ENCODE measurements at places on chromosomes 12 and 14.

- no peak for DNase-seq
Measured at GRCh38 chr14:75273272-75274049, 5.2 kb upstream of the FOS start.

GRCh38 chr12:550473-551260 lies 90.9 kb downstream of the B4GALNT3 start:
- no peak for DNase-seq

DNA sequence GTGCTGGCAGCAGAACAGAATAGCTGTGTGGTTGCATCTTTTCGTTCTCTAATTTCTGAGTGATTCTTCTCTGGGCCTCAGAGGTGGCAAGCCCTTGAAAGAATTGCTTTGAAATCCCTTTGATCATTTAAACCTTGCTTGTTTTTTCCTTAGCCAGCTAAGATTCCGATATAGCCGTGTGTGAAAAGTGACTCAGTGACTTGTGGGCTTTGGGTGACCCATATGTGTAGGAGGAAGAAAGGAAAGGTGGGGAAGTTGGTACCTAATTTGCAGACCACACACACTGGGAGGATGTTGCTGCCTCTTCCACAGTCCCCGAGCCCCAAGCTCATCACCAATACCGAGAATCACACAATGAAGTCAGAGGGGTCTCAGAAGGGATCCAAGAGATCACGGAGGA lies 18.8 kb downstream of the SLC24A4 start:
- no peak for DNase-seq

- no peak for DNase-seq
Measured at GRCh38 chr14:94974893-94975292, 182.4 kb downstream of the DICER1 start.

DNA sequence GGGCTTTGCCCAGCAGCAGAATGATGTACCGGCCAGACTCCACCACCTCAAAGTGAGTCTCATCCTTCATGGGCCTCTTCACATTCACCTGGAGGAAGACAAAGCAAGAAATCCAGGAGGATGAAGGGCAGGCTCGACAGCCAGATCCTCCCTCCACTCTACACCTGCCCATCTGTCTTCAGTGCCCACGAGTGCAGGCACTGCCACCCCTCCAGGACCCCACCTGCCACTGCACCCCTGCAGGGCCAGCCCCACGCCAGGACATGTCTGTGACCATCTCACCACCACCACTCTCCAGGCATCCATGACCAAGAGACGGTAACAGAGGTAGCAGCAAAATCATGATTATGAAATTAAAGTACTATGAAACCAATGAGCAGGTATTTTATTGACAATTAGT lies 84.3 kb upstream of the ANO2 start:
- DNase-seq, result no peak

GRCh38 chr12:5220835-5221234 lies 177.2 kb downstream of the KCNA5 start:
- no peak for DNase-seq

GRCh38 chr12:96995861-96996260 lies 88.8 kb downstream of the NEDD1 start:
- DNase-seq, result no peak

GRCh38 chr14:69620211-69620611 lies 8.8 kb downstream of the SUSD6 start:
- no peak for DNase-seq

- no peak for DNase-seq
Measured at GRCh38 chr14:100304825-100305323, 1.4 kb downstream of the SLC25A29 start.

DNA sequence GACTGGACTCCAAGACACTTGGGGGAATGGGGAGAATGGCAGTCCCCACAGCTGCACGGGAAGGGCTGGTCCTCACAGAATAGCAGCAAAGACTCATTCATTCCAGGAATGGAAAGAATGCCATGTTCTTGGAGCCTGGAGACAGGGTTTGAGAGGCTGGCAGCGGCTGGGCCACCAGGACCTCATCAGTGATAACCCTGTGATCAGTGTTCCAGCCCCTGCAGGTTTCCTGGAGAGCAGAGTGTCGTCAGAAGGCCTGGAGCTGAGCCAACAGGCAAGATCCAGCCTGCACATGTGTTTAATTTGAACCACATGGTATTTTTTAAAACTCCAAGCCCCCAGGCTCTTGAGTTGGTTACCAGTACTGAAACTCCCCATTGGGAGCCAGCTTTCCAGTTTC lies 11.3 kb downstream of the BDKRB1 start:
- DNase-seq, result no peak

- no peak for DNase-seq
Measured at GRCh38 chr14:19743256-19743655, at the start of gene OR4Q3. Gene OR4Q3 (plus strand): TSS chr14:19743571.

DNA sequence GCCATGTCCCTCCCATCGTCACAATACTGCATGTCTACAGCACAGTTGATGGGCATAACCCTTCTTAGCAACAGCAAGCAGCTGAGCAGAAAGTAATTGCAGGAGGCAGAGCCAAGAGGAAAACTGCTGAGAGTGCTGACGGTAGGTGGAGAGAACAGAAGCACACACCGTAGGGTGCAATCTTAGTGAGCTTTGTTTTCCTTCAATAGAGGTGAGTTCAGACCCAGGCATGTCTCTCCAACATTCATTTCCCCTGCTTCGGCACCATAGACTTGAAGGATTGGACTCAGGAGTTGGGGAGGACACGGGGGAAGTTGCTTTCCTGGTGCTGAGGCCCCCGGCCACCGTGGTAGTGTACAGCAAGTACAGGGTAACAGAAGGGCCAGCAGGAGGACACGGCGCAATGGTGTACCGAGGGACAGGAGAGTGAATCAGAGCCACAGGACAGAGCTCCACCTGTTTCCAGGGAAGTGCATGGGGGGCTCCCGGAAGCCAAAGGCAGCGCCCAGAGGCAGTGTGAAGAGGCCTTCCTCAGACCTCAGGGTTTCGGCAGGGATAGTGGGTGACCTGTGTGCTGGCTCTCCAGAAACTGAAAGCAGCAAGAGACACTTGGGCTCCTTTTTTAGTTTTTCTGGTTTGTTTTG lies 36.3 kb upstream of the SINHCAF start:
- no peak for DNase-seq

DNA sequence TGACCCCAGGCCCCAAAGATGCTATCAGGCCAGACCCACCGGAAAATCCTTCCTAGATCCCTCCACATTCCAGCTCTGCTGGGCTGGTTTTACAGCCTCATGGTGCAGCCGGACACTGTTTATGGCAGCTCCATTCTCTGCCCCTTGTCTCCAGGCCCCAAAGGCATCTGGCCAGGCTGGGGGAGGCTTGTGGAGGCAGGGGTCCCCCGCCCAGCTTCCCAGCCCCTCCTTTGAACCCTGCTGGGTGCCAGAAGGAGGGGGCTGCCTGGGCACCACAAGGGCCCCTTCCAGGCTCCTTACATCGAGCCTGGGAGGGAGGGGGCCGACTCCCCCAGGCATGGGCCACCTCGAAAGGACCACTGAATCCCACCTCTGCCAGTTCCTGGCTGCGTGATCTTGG lies 19.8 kb upstream of the SMUG1 start:
- DNase-seq, result no peak

- DNase-seq, result no peak
Measured at GRCh38 chr12:836952-837351, 84.6 kb downstream of the WNK1 start.

DNA sequence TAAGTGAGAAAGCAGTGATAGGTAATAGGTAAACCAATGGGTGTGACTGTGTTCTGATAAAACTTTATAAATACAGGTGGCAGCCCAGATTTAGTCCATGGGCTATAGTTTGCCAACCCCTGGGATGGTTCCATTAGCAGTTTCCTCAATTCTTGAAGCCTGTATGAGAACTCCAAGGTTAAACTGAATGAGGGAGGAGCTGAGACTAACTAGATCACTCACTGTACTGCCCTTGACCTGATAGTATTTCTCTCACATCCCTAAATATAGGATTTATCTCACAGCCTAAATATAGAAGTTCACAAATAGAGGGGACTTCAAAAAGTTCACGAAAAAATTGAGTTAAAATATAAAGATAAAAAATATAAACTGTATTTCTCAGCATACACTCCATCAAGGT lies 439.6 kb upstream of the CCDC196 start:
- no peak for DNase-seq

DNA sequence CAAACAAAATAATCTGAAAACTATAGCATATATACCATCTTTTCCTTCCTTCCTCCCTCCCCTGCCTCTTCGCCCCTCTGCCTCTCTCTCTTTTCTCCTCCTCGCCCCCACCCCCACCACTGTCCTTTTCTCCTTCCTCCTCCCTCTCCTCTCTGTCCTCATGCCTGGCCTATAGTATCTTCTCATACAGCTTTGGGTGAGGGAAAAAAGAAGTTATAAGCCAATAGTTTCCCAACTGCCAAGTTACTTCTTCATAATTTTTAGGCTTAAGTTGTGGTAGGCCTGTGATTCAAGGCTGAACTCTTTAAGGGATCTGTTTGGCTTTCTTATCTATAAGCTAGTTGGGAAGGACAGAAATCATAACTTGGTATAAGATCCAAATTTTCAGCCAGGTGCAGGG lies 9.1 kb downstream of the TMED10 start:
- no peak for DNase-seq

DNA sequence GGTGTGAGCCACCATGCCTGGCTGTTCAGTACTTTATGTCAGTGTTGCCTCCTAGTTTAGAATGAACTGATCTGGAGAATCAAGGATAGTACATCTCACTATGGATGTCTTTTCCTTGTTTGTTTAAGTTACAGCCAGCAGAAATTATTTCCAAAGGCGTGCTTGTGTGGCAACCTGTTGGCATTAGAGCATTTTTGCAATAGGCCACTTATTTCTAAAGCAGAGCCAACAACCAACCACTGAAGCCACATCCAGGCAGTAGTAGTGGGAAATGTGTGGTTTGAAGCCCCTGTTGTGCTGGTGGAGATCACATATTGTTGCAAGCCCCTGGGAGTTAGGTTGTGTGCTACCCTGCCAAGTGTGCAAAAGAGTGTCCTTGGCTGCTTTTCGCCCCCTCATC lies 3.7 kb downstream of the ANO6 start:
- DNase-seq, result no peak

GRCh38 chr12:108840605-108841332 lies 16.6 kb downstream of the SSH1 start:
- DNase-seq, result no peak

DNA sequence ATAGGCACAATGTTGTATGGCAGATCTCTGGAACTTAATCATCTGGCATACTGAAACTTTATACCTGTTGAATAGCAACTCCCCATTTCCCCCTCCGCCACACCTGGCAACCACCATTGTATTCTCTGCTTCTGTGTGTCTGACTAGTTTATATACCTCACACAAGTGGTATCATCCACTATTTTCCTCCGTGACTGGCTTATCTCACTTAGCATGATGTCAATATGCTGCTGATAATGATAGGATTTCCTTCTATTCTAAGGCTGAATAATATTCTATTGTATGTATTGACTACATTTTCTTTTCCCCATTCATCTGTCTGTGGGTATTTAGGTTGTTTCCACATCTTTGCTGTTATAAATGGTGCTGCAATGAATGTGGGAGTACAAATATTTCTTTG lies 21.5 kb downstream of the BRMS1L start:
- DNase-seq, result no peak

GRCh38 chr12:112370868-112371510 lies 11.2 kb downstream of the HECTD4 start:
- no peak for DNase-seq

GRCh38 chr12:103422746-103423515 lies 72.8 kb downstream of the C12orf42 start:
- no peak for DNase-seq

- no peak for DNase-seq
Measured at GRCh38 chr12:94706250-94706661, 55.9 kb upstream of the TMCC3 start.

GRCh38 chr12:47763481-47764346 lies 5.0 kb upstream of the RAPGEF3 start:
- DNase-seq, result no peak

GRCh38 chr12:71607494-71608330 lies 55.9 kb downstream of the ZFC3H1 start:
- no peak for DNase-seq

GRCh38 chr12:7221486-7221885 lies 32.0 kb downstream of the PEX5 start:
- DNase-seq, result no peak

GRCh38 chr12:4421590-4422031 lies 24.0 kb downstream of the FGF6 start:
- DNase-seq, result no peak

- DNase-seq, result no peak
Measured at GRCh38 chr14:87171141-87171540, 821.8 kb downstream of the GALC start.

GRCh38 chr12:121871467-121871866 lies 12.8 kb upstream of the HPD start:
- DNase-seq, result no peak

GRCh38 chr14:39876916-39877315 lies 444.7 kb upstream of the FBXO33 start:
- DNase-seq, result no peak

GRCh38 chr12:62803756-62804155 lies 131.2 kb downstream of the PPM1H start:
- DNase-seq, result no peak

DNA sequence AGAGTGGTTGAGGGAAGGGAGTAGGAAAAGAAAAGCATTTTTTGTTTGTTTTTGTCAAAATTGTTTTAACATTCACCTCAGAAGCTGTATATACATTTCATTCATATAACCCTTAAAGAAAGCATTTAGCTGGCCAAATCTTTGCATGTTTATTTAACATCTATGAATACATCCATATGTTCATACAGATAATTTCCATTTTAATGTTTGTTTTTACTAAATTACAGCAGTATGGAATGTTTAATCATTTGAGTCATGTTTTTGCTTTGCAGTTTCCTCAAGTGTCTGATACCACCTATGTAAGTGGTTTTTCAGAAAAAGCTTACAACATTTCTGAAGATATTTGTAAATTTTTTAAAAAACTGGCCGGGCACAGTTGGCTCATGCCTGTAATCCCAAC lies 84.3 kb upstream of the ATF1 start:
- DNase-seq, result no peak

- no peak for DNase-seq
Measured at GRCh38 chr12:53217051-53217930, 10.2 kb upstream of the ITGB7 start.

GRCh38 chr14:91197631-91198030 lies 46.9 kb downstream of the GPR68 start:
- no peak for DNase-seq

GRCh38 chr12:26135010-26135420 lies 10.2 kb upstream of the BHLHE41 start:
- no peak for DNase-seq

- DNase-seq, result no peak
Measured at GRCh38 chr14:88229428-88229827, 93.6 kb downstream of the KCNK10 start.

DNA sequence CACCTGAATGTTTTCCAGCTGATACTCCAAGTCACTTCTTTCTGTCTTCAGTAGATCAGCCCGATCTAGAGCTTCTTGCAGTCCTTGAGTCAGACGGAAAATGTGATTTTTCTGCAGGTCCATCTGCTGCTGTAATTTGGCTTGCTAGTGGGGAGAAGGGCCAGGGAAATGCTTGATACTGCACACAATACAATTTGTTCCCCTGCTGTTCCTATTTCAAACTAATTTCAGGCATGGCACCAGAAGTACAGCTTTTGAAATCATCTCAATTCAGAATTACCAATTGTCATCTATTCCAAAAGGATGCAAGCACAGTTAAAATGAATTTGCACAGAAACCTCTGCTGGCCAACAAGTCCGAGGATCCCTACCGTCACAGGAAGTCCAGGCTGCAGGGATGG lies 53.4 kb downstream of the PRKAB1 start:
- DNase-seq, result no peak
